Skeletal muscle cell (primary cell): ENCODE measurements at places on chromosomes 12 and 14.

GRCh38 chr12:11815397-11815796, 165.9 kb downstream of the ETV6 start:
- DNase-seq: no peak

DNA sequence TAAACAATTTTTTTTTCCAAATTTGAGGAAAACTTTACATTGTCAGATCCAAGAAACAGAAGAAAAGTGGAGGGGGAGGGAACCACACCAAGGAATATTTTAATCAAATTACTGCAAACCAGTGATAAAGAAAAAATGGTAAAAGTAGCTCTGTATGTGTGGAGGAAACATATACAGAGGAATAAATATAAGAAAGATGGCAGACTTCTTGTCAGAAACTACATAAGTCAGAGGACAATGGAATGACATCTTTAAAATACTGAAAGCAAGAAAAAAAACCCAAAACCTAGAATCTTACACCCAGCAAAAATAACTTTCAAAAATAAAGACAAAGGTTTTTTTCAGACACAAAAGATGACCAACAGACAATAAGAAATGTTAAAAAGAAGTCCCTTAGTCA, 10.2 kb upstream of the LLPH start:
- DNase-seq: no peak

DNA sequence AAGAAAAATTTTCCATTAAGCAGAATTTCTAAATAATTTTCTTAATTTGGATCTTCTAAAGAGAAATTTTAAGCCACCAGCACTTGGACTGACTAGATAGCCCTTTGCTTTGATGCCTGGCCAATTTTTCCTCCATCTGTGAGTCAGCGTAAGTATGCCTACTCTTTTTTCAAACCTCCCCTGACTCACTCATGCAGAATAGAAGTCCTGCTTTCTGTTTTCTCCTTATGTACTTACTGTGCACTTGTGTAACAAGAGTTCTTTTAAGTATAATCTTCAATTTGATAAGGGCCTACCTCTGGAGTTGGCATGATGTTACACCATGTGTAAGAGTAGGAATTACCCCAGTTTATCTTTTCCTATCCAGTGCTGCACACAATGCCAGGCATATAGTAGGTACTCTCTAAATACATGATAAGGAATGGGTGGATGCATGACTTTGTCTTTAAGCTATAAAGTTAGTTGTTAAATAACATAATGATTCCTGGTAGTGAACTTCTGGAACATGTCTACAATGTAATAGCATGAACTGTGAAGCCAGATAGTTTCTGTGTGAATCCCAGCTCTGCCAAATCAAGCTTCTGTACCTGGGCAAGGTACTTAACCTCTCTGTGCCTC, 329.6 kb downstream of the TMTC2 start:
- peak; percentile 79 for DNase-seq

- no peak for DNase-seq
Measured at GRCh38 chr12:67453191-67453590, 184.0 kb downstream of the CAND1 start.

GRCh38 chr14:32571551-32571950, 242.5 kb downstream of the AKAP6 start:
- no peak for DNase-seq

- DNase-seq: no peak
Measured at GRCh38 chr14:86420131-86420530, 890.2 kb downstream of the FLRT2 start.

DNA sequence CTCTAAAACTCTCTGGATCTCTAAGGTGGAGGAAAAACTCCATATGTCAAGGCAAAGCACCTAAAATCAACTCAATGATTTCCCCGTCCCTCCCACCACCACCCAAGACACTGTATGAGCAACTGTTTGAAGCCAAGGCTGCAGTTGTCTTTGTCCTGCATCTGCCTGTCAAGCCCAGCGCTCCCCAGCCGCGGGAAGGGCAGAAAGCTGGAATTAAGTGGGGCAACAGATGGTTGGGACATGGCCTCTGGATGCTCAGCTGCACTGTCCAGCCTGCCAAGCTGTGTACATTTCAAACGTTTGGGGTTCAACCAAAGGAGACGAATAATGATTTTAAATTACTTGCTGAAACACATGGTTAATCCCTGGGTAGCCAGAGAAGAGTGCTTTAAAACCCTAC, 42.2 kb upstream of the PTGR2 start:
- DNase-seq: no peak

DNA sequence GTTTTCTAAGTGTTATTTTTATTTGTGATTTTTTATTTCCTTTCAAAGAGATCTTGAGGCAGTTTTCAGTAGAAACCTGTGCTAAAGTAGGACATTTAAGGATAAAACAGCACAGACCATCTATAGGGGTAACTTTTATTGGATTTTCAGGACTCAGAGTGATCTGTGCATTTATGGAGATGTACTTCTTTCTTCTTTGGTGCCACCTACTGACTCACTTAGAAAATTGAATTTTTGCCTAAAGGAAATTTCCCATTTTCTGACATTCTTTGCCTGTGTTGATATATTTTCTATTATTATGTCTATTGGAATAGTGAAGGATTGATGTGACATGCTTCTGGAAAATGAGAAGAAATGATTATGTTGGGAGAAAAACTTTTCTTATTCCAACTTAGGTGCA, 113.0 kb downstream of the UNC79 start:
- DNase-seq: no peak

- no peak for DNase-seq
Measured at GRCh38 chr12:92786045-92786444, 83.3 kb downstream of the PLEKHG7 start.

DNA sequence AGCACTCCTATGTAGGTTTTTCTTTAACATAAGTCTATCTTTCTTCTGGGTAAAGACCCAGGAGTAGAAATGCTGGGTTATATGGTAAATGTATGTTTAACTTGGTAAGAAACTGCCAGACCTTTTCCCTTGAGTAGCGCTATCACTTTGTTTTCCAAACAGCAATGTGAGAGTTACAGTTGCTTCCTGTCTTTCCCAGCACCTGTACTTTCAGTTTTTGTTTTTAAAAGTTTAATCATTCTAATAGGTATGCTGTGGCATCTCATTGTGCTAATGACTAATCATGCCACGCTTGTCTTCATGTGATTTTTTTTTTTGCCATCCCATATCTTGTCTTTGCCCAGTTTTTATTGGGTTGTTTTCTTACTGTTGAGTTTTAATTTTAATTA, 28.1 kb downstream of the GIT2 start:
- DNase-seq: no peak

DNA sequence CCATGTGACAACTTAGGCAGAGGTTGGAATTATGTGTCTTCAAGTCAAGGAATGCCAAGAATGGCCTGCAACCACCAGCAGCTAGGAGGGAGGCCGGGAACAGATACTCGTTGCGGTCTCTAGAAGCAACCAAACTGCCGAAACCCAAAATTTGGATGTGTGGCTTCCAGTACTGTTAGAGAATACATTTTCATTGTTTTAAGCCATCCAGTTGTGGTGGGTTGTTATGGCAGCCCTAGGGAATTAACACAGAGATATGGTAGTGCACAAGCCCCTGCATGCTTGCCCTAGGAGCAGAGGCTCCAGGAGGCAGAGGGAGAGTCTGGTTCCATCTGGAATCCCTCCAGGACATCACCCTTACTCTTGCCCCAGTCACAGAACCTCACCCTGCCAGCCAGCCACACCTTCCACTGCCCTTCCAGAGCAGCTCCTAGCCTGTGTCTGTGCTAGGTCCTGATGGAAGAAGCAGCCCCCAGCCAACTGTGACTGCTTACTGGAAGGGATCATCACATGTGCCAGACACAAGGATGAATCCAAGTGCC, 19.5 kb downstream of the PITPNM2 start:
- DNase-seq: no peak

DNA sequence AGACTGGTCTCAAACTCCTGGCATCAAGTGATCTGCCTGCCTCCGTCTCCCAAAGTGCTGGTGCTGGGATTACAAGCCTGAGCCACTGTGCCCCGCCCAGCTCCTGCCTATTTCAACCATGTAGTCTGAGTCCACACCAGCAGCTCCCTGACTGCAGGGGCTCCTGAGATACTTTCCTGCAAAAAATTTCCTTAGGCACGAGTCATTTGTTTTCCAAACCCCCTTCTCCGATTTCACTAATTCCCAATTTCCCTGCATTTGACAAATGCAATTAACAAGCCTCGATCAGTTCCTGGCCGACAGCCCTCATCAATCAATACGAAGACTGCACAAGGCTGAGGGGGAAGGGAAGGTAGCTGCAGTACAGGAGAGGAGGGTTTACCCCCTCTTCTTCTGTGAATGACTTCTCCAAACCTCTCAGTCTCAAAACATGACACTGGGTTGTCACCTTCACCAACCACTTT, 10.1 kb downstream of the PSMB5 start:
- DNase-seq: no peak

GRCh38 chr14:69226178-69226577, 33.8 kb upstream of the GALNT16 start:
- DNase-seq: no peak

GRCh38 chr12:47843226-47843980, 23.7 kb upstream of the HDAC7 start:
- no peak for DNase-seq

- DNase-seq: no peak
Measured at GRCh38 chr12:102596031-102596430, 115.7 kb upstream of the IGF1 start.

DNA sequence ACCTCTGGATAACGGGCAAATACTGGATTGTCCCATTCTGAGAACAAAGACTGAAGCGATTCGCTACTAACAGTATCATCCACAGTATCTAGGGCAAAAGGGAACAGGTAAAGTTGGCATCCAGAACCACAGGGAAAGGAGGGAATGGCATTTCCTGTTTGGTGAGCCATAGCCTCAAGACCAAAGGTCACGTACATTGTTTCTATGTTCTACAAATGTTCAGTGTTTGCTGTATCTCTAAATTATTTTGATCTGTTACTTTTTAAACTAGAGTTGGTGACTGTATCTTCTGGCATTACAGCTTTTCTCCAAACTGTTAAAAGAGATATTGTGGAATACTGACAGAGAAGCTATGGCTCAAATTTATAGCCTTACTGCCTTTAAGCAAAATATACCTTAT, 9.7 kb downstream of the MLH3 start:
- no peak for DNase-seq

DNA sequence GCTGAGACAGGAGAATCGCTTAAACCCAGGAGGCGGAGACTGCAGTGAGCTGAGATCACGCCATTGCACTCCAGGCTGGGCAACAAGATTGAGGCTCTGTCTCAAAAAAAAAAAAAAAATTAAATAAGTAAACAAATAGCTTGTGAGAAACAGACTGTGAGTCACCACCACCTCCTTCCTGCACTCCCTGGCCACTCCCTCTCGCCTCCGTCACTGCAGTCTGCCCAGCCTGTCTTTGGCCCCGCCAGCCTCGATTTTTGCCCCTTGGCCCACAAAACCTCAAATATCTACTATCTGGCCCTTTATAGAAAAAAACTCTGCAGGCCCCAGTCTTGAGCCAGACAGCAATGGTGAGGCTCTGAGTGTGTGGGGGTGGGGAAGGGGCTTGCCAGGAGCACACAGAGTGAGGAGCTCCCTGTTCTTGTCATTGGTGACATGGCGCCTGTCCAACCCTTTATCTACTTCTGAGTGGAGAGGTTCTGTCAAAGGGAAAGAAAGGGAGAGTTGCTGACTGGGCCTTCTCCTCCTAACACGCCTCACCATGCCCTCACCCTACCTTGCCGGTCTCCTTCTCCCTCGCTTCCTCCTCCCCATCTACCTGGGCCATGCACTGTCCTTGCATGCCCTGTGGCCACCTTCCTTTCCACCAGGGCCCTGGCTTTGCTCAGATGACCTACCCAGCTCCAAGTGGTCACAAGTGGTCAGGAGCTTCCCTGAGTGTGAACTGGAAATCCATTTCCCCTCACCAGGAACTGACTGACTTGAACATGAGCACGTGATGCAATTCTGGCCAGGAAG, 22.1 kb downstream of the LGMN start:
- no peak for DNase-seq

DNA sequence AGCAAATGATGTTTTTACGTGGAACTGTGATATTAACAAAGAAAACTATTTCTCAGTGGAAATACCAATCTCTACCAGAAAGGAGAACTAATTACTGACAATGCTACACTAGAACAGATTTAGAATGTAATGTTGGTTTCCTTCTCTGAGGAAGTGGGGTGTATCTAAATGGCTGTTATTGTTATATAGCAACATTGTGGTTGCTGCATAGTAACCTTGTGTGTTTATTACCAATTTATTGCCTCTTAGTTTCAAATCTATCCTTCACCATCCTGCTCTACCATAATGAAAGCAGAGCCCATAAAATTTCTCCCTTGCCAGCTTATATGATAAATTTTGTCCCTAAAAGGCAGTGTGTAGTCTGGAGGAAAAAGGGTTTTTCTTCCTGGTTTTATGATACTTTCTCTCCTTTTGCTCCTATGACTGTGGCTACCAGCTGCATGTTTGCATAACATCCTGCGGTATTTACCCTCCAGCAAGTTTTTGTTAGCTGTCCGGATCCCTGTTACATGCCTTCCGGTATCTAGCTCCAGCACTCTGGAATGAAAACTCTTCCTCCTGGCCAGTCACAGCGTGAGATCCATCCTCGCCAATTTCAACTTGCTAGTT, 5.7 kb upstream of the KLRK1 start:
- DNase-seq: peak; percentile 41

- DNase-seq: no peak
Measured at GRCh38 chr14:58752289-58752688, 114.5 kb downstream of the DACT1 start.

DNA sequence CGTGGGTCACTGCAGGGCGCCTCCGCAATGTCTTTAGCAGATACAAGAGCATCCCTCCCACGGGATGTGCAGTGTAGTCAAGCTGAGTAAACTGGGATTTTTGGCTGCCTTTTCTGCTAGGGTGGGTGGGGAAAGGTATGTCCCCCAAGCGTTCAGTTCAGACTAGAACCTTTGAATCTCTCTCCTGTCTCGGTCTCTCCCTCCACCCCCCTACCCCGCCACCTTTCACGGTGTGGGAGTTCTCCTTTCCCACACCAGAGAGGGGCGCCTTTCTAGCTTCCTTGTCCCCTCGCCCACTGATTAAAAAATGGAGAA, 525 bp upstream of the FAR2 start:
- DNase-seq: no peak

GRCh38 chr14:56102941-56103340, 15.3 kb upstream of the PELI2 start:
- no peak for DNase-seq

DNA sequence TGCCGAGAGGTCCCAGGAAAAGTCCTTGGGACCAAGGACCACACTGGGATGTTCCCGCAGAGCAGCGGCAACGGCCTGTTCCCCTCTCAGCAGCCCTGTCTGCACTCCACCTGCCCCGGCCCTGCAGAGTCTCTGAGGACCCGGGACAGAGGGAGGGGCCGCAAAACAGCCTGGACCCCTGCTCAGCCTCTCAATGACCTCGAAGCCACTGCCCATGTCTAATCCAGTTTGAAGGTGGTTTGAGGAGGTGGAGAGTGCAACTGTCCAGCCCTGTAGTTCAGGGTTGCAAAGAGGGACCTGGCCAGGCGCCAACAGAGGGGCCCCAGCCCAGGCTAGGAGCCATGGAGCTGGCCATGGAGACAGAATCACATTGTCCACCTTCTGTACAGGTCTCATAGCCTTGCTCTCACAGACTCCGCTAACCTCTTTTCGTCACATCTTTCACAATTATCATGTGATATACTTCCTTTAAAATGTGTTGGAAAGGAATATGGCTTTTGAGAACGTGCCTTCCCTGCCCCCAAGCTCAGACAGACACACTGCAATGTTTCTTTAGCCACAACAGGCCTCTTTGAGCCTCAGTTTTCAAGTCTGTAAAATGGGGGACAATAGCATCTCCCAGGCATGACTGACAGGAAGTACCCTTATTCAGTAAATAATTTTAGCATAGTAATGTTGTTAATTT, 49.3 kb downstream of the ACTN1 start:
- no peak for DNase-seq
